ENCODE measurements at places on chromosomes 6 and 20. TPM values are rescaled to one million over a fixed set of nuclear protein-coding genes. Genes with fewer than 3 reads are reported as not detected.

- no peak for DNase-seq
- no peak overlapping the region for H3K4me3 ChIP-seq
- H3K4me1 ChIP-seq: no peaks in the 10 kb centered on the region
- H3K27ac ChIP-seq: no peak overlapping the region
- no peaks in the 10 kb centered on the region for H3K27me3 ChIP-seq
- no peaks in the 10 kb centered on the region for H3K36me3 ChIP-seq
These were observed 416.6 kb downstream of the PREX1 start for GRCh38 chr20:48411245-48411644.

DNA sequence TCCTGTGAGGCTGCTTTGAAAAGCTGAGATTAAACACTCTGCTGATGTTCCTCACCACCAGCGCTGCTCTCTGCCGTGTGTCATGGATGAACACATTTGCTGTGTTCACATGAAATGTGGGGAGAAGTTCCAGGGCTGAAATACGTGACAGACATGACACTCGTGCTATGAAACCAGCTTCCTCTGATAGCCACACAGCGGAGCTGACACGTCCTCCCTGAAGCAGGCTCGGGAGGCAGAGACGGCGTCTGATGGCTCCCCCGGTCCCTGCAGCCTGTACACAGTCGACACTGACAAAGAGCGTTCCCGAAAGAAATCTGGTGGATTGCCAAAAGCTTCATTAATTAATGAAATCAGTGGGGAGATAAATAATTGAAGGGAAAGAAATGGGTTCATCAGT, 17.5 kb downstream of the AGPAT4 start:
- no peak for DNase-seq
- H3K4me3 ChIP-seq: no peak overlapping the region
- H3K36me3 ChIP-seq: no peaks in the 10 kb centered on the region

DNA sequence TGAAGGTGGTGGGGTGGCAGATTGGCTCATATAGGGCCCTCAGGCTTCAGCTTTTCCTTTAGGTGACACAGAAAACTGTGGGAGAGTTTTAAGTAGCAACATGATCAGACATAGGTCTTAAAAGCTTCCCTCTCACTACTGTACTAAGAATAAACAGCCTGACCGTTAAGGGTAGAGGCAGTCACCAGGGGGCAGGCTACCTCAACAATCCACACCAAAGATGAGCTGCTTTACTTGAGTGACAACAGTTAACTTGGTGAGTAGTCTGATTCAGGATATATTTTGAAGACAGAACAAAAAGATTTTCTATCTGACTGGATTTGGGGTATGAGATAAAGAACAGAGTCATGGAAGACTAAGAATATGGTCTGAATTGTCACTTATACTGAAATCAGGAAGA, 193.1 kb upstream of the SHLD1 start:
- peaks cover 4% of the 10 kb centered on the region for H3K4me1 ChIP-seq
- no peaks in the 10 kb centered on the region for H3K27me3 ChIP-seq
- no peaks in the 10 kb centered on the region for H3K36me3 ChIP-seq
- no peak for DNase-seq

DNA sequence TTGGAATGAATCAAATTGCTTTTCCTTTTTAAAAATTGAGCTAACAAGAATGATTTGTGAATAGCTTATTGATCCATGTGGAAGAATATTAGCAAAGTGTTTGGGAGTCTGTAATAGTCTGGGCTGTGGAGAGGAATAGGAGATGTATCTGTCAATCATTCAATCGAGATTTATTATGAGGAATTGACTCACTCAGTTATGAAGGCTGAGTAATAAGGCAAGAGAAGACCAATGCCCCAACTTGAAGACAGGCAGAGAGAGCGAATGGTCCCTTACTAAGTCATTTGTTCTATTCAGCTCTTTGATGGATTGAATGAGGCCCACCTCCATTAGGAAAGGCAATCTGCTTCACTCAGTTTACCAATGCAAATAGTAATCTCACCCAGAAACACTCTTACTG, 403.0 kb downstream of the CD83 start:
- no peak overlapping the region for H3K4me3 ChIP-seq
- DNase-seq: no peak
- no peaks in the 10 kb centered on the region for H3K36me3 ChIP-seq
- no peaks in the 10 kb centered on the region for H3K27me3 ChIP-seq

GRCh38 chr6:43683708-43684455, 3.7 kb downstream of the MRPS18A start:
- H3K4me1 ChIP-seq: peaks cover 2% of the 10 kb centered on the region
- DNase-seq: no peak
- H3K27ac ChIP-seq: no peak overlapping the region
- no peaks in the 10 kb centered on the region for H3K36me3 ChIP-seq
- no peak overlapping the region for H3K4me3 ChIP-seq

DNA sequence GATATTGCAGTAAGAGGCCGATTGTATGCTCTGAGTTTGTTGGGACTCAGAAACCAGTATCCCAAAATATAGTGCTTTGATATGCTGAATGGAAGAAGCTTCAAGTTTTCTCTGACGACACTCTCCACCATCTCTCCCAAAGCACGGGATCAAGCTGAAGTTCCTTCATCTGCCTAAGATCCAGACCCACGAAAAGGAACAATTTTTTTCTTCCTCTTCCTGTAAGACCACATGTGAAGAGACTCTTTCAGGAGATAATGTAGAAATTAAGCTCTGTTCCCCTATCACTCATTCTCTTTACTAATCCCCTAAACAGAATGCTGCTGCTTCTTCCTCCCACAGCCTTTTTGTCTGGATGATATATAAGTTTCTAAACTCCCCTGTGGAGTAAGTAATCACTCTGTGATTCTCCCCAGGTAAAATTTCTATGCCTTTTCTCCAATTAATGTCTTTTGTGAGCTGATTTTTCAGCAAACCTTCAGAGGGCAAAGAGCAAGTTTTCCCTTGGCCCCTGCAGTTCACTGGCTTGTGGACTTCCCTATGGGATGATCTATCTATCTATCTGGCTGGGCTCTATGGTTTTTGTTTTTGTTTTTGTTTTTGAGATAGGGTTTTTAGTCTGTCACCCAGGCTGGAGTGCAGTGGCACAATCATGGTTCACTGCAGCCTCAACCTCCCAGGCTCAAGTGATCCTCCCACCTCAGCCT, 13.5 kb upstream of the PNRC1 start:
- no peak overlapping the region for H3K27ac ChIP-seq
- H3K36me3 ChIP-seq: no peaks in the 10 kb centered on the region
- no peaks in the 10 kb centered on the region for H3K4me1 ChIP-seq
- H3K4me3 ChIP-seq: no peak overlapping the region

DNA sequence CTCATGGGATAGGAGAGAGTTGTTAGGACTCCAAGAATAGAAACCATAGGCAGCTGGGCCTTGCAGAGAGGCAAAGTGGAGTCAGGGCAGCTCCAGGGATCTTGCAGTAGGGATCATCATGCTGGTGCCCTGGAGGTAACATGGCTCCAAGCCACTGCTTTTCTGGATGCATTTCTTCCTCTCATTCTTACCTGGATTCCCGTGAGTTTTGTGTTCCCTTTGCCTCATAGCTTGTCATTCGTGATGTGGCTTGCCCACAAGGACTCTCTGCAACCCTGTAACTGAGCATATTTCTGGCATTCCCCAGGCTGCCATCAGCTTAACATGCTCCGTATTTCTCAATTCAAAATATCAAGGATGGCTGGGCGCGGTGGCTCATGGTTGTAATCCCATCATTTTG, 5.3 kb downstream of the NHLRC1 start:
- H3K27me3 ChIP-seq: no peaks in the 10 kb centered on the region
- DNase-seq: no peak
- H3K27ac ChIP-seq: no peak overlapping the region
- no peaks in the 10 kb centered on the region for H3K4me1 ChIP-seq

DNA sequence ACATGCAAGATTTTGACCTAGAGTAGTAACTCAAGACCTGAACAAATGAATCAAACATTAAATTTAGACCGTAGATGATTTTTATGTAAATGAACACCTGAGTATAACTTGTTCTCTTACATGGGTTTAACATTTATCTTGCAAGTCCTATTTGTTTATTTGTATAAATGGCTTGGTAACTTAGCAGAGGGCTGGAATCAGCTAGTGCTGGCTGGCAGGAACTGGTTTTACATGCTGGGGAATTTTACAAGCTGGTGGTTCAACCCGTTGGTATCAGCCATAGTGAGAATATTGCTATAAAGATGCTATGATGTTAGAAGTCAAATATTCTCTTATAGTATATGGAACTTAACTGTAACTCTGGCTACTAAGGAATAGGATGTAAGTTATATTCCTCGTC, 8.9 kb downstream of the SLC22A2 start:
- H3K27ac ChIP-seq: no peak overlapping the region
- no peak for DNase-seq
- H3K36me3 ChIP-seq: no peaks in the 10 kb centered on the region
- no peak overlapping the region for H3K4me3 ChIP-seq
- no peaks in the 10 kb centered on the region for H3K4me1 ChIP-seq

GRCh38 chr20:42204109-42204660, 586.0 kb upstream of the CHD6 start:
- H3K27me3 ChIP-seq: no peaks in the 10 kb centered on the region
- no peak overlapping the region for H3K4me3 ChIP-seq
- no peak for DNase-seq

- no peaks in the 10 kb centered on the region for H3K36me3 ChIP-seq
- no peaks in the 10 kb centered on the region for H3K4me1 ChIP-seq
- H3K4me3 ChIP-seq: peak overlapping the region; percentile 69
- DNase-seq: peak; percentile 57
- H3K27ac ChIP-seq: peak overlapping the region; percentile 100
These were observed 1.4 kb downstream of the QKI start for GRCh38 chr6:163415620-163416556.

- DNase-seq: no peak
- no peaks in the 10 kb centered on the region for H3K27me3 ChIP-seq
- no peak overlapping the region for H3K27ac ChIP-seq
- H3K4me1 ChIP-seq: no peaks in the 10 kb centered on the region
These were observed 58.5 kb upstream of the CCN6 start for GRCh38 chr6:111995404-111995803.

- no peak overlapping the region for H3K4me3 ChIP-seq
- peak; percentile 76 for DNase-seq
- H3K27me3 ChIP-seq: no peaks in the 10 kb centered on the region
- no peaks in the 10 kb centered on the region for H3K4me1 ChIP-seq
- no peak overlapping the region for H3K27ac ChIP-seq
- H3K36me3 ChIP-seq: no peaks in the 10 kb centered on the region
These were observed 5.3 kb downstream of the OARD1 start for GRCh38 chr6:41066867-41067304.

DNA sequence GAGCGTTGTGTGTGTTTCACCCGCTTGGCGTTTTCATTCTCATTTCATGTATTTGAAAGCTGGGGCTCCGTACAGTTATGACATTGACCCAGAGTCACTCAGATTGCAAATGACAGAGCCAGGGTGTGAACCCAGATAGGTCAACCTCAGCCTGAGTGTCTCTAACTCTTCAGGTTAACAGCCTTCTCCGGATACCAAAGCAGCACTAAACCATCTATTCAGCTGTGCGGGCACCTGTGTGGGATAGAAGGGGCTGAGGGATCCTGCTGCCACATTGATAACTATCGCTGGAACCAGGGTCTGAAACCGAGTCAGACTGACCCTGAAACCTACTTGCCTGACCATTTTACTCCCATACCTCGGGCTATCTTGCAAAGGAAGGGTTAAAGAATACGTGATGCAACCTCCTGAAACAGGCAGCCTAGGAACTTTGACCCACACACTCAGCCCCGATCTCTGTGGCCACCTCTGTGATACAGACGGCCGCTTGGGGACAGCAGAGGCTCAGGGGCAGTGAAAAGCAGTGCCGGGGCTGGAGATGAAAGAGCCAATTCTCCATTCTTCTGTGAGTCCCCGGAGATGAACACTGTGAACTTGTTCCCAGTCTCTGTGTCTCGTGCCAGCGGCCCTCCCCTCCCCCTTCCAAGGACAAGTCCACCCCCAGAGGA, 233.5 kb upstream of the QKI start:
- no peak overlapping the region for H3K4me3 ChIP-seq
- no peak for DNase-seq
- H3K36me3 ChIP-seq: no peaks in the 10 kb centered on the region
- no peak overlapping the region for H3K27ac ChIP-seq
- H3K27me3 ChIP-seq: no peaks in the 10 kb centered on the region

GRCh38 chr6:2820415-2820814, 21.2 kb downstream of the SERPINB1 start:
- H3K4me3 ChIP-seq: no peak overlapping the region
- H3K4me1 ChIP-seq: peaks cover 2% of the 10 kb centered on the region
- no peaks in the 10 kb centered on the region for H3K27me3 ChIP-seq
- H3K36me3 ChIP-seq: no peaks in the 10 kb centered on the region
- no peak for DNase-seq

- H3K36me3 ChIP-seq: no peaks in the 10 kb centered on the region
- DNase-seq: no peak
- no peaks in the 10 kb centered on the region for H3K27me3 ChIP-seq
- peaks cover 2% of the 10 kb centered on the region for H3K4me1 ChIP-seq
- H3K27ac ChIP-seq: no peak overlapping the region
These were observed 160.7 kb downstream of the UST start for GRCh38 chr6:148907573-148907972.

- no peak for DNase-seq
- no peaks in the 10 kb centered on the region for H3K36me3 ChIP-seq
- no peak overlapping the region for H3K27ac ChIP-seq
- H3K27me3 ChIP-seq: no peaks in the 10 kb centered on the region
- no peak overlapping the region for H3K4me3 ChIP-seq
These were observed 44.8 kb downstream of the INSM1 start for GRCh38 chr20:20412750-20413149.

GRCh38 chr20:1711826-1712601, 54.4 kb upstream of the SIRPG start:
- no peak overlapping the region for H3K4me3 ChIP-seq
- H3K4me1 ChIP-seq: no peaks in the 10 kb centered on the region
- no peak overlapping the region for H3K27ac ChIP-seq
- no peaks in the 10 kb centered on the region for H3K36me3 ChIP-seq

DNA sequence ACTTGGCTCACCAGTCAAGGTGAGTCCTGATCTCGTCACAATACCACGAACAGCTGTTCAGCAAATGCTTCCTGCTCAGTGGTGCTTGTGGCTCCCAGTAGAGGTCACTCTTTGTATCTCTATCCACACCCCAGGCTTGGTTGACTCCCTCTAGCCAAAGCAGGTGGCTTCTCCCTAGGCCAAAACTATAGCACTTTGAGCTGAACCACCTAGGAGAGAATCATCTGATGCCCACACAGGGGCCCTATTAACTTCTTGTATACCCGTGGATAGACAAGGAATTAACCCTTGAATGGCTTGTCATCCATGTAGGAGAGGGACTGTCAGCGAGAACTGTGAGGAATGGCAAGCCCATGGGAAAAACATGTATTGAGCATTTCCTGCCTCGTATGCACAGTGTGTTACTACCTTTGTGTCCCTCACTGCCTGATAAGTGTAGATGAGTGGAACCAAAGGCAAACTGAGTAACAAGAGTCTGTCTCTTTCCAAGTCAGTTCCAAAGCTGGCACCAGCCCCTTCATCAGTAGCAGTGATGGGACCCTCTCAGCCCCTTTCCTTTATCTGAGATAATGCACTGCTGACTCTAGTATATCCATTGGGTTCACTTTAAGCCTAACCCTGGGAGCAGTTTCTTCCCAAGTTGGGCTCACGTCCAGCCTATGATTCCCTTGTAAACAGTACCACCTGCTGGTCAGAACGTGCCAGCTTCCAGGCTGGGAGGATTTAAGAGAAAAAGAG, 42.5 kb downstream of the EIF2S2 start:
- H3K4me3 ChIP-seq: no peak overlapping the region
- no peaks in the 10 kb centered on the region for H3K36me3 ChIP-seq
- H3K4me1 ChIP-seq: peaks cover 2% of the 10 kb centered on the region
- H3K27ac ChIP-seq: no peak overlapping the region

SMOC2 gene
- total RNA-seq: 123 TPM

TBX18 gene
- 5.4 TPM for total RNA-seq

SLC17A1 gene
- not detected for total RNA-seq

FAM229B gene
- total RNA-seq: 33.4 TPM

WFDC12 gene
- total RNA-seq: not detected

IP6K3 gene
- total RNA-seq: 1.1 TPM
